Stimulated activated CD4-positive, alpha-beta T cell treated with anti-CD3 and anti-CD28 coated beads, Interleukin-15, amount 100 ng/mL, for 1 hour (primary cell): ENCODE measurements at places on chromosomes 7 and 10.

GRCh38 chr7:4799508-4800268 is 24.3 kb downstream of the AP5Z1 start:
- no peak for DNase-seq

GRCh38 chr7:130189343-130189742 is 15.9 kb downstream of the TMEM209 start:
- no peak for DNase-seq

DNA sequence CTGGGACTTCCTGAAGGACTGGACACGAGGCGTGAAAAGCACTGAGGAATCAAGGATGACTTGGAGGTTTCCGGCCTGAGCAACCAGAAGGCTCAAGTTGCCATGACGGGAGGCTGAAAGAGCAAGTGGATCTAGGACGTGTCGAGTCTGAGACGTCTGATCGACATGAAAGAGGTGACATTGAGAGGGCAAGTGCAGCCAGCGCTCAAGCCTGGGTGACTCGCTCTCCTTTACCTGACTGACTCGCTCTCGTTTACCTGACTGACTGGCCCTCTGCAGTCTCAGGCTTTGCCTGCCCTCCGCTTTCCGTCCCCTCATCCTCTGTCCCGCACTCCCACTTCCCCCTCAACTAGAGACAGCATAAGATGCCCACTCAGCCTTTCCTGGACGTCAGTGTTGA is 202.6 kb upstream of the FRMD4A start:
- DNase-seq, result no peak

DNA sequence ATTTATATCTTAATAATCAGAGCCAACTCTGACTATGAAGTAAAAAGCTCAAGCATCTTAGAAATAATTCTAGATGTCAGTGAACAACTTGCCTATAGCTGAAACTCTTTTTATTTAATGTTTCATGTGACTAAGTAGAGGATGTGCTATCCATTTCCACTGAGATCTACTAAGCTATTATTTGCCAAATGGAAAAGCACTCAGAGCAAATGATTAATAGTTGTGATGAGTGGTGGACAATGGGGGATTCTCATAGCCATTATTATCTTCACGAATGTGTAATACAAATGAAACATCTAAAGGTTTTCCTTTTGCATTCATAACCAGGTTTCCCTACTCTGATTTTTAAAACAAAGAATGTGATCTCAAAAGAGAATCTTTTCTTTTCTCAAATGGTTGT is 126.6 kb upstream of the GNAI1 start:
- DNase-seq, result no peak

DNA sequence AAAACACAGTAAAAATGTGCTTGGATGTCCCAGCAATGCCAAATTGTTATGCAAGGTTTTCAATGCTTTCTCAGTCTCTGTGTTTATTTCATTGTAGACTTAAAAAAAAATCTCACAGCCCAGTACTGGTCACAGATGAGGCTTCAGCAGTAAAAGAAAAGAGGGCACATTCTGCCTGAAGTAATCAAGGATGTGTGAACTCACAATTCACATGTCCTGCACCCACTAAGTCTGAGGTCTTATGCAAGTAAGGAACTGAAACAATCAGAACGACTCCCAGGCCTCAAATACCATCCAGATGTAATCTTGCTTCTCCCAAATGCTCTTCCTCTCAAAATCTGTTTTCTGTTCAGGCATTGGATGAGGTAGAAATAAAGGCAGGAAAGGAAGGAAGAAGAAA is 33.7 kb downstream of the ADRB1 start:
- no peak for DNase-seq

GRCh38 chr10:77461636-77462296 is 175.8 kb downstream of the KCNMA1 start:
- no peak for DNase-seq

DNA sequence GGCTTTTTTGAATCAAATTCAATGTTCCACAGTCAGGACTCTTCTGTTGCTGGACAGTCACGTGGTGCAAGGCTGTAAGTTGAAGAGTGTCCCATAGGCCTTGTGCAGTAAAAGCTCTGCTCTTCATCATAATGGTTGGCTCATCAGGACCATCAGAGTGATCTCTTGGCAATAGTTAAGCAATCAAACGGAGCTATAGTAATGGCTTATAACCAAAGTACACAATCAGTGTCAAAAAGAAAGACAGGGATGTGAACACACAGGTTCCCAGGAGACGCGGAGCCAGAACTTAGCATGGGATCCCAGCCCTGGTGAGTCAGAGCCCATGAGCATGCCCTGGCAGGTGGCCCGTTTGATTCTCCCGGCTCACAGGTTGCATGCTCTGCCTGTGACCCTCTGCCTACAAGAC is 10.8 kb upstream of the GPNMB start:
- no peak for DNase-seq

GRCh38 chr7:153022475-153023193 is 263.1 kb downstream of the ACTR3B start:
- no peak for DNase-seq

DNA sequence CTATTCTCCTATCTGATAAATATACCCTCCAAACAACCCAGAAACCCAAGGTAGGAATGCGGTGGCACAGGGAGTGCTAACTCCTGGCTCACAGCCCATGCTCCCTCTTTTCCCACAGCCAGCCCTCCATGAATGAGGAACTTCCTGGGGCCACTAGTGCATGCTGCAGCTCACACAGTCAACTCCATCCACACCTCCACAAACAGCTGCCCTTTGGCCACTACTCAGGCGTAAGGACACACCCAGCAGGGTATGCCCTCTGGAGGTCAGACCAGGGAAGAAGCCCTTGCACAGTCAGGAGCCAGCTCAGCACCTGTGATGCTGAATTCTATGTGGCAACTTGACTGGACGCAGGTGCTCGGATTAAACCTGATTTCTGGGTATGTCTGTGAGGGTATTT is 85.2 kb upstream of the PIK3CG start:
- no peak for DNase-seq

DNA sequence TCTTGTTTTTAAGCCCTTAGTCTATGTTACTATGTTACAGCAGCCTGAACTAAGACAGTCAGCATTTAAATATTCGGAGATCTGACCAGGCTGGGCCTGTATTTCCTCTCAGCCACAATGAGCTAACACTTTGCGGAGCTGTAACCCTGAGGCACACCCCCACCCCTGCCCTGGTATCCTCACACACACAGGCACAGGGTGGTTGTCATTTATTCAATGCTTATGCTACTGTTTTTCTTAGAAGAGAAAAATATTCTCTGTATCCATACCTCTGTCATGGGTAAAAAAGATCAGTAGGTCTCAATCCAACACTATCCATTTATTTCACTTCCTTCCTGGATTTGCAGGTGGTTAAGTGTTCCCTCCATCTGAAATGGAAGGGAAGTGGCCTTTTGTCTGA is 80.3 kb upstream of the TRIL start:
- no peak for DNase-seq

DNA sequence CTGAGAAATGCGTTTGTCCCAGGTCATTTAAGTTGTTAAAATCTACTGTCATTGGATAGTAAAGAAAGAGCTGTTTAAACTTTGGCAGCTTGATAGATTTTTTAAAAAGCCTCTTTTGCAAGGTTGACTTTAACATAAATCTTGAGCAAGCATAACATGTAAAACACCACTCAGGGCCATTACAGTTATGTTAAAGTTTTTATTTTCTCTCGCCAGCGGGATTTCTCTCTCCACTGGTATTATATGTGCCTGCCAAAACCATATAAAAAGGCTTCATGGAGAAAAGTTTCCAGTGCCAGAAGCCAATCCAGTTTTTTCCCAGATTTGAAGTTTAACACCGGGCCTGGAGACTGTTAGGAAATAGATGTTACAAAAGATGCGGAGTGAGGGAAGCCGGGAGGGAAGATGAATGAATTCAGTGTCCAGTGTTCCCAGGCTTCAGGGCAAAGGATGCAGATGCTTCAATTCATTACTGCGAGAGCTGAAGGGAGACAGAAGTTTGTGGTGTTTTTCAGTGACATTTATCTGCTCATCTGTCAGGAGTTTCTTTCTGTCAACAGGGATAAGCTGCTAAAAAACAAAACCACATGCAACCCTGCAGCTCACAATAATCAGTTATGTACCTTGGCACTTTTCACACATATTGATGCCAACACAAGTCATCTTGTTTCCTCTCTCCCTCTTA is 155.5 kb downstream of the SPAG6 start:
- DNase-seq, result no peak

DNA sequence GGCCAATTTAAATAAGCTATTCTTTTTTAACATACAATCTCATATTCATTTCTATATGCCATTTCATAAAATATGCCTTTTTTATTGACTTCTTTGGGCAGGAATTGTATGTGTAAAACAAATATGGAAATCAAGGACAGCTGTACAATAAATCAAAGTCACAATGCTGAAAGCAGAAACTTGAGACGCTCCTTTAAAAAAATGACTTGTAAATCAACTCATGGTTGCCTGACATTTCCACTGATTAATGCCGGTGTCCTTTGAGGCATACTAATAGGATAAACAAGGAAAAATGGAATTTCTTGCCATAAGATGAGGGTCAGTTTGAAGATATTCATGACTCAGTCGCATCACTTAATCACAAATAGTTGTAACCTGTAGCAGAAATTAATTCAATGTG is 247.4 kb upstream of the TEX47 start:
- no peak for DNase-seq

DNA sequence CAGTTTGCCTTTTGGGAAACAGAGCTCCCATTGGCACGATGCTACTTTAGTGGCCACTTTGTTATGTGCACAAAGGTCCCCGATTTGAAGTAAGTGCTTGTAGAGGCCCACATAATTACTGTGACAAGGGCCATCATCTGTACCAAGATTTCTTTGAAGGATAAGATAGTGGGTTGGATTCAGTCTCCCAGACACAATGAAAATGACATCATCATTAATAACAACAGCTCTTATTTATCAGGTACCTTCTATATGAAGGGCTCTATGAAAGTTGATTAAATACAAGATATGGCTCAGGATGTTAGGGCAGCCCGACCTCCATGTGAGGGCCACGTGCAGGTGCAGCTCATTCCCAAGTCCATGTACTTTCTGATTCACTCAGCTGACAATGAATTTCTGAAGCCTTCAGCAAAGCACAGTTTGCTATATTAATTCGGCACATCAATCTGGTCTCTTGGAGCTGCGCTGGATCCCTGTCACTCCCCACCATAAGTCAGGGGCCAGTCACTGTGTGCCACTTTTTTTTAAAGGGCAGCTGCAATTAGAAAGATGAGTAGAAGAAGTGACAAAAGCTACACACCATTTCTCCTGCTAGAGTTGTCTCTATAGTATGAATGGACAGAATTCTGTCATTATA is 140.3 kb downstream of the ABCA13 start:
- no peak for DNase-seq

DNA sequence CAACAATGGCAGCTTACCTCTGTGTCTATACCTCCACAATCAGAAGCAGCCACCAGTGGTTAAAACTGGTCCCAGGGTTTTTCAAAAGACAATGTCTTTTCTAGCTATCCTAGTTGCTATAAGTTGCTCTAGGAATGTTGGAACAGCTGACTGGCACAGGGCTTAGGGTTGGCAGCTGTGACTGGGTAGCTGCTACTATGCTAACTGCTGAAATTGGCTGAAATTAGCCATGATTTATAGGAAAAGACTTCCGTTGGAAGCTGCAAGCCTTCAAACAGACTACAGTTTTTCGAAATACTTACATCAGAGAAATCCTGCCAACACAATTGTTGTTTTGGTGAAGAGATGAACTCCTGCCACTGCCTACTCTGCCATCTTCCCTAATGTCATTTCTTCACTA is 102.3 kb downstream of the MKX start:
- DNase-seq, result no peak

GRCh38 chr10:110268442-110268841 is 36.3 kb downstream of the SMNDC1 start:
- DNase-seq, result no peak

- no peak for DNase-seq
Observed at GRCh38 chr7:156829669-156830336, 63.2 kb downstream of the LMBR1 start.

DNA sequence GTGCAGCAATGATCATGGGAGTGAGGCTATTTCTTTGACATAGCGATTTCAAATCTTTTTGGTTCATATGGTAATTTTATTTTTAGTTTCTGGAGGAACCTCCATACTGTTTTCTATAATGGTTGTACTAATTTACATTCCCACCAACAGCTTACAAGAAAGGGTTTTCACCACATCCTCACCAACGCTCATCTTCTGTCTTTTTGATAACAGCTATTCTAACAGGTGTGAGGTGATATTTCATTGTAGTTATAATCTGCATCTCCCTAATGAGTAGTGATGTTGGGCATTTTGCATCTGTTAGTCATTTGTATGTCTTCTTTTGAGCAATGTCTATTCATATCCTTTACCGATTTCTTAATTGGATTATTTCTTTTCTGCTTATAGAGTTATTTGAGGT is 75.0 kb upstream of the FHIP2A start:
- DNase-seq, result no peak

DNA sequence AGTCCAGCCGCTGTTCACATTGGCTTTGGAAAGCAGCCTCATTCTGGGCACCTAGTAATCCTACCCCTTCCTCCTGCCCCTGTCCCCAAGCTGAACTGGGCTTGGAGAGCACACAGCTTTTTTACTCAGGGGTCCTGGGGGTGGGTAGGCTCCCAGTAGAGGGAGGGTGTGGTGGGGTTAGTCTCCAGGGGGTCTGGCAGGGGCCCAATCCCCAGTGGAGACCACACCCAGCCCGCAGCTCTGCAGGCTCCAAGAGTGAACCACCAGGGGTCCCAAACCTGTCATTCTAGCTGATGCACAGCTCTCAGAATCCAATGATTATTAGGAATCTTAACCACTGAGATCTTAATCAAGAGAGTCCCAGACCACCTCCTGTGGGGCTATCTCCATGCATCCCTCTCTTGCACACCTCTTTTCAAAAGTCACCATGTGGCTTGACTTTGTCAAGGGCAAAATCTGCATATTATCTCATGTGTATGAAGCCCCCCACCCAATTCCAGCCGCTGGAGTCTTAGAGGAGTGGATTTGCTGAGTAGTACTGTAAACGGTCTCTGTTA is 2.7 kb downstream of the HOXA11 start:
- DNase-seq, result no peak

GRCh38 chr7:97971120-97971989 is 18.6 kb downstream of the OCM2 start:
- DNase-seq, result no peak

- no peak for DNase-seq
Observed at GRCh38 chr7:14892961-14893360, 9.6 kb downstream of the DGKB start.
